ENCODE measurements at places on chromosomes 2 and 18.

- no peak for DNase-seq
Observed at GRCh38 chr2:197423307-197423706, 11.5 kb downstream of the SF3B1 start.

GRCh38 chr2:7325186-7325585 lies 408.0 kb downstream of the RNF144A start:
- no peak for DNase-seq

DNA sequence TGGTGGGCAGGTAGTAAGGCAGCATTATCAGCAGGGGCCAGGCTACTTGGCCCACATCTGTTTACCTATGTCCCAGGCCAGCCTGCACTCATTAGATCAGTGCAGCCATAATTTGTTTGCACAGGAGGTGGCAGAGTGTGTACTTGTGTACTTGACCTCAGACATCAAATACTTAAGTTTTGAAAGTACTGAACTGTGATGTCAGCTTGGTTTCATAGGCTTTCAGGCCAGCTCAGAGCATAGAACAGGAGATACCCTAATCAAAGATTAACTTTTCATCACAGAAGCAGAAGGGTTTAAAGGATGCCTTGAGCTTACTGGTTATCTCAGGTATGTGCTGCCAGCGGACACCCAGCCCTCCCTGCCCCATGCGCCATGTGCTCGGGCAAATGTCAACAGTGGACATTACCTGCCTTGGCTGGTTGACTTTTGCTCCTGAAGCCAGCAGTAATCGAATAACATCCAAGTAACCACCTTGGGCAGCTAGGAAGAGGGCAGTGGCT lies 33.2 kb downstream of the ANKRD29 start:
- no peak for DNase-seq

GRCh38 chr18:839224-840022 lies 27.4 kb upstream of the YES1 start:
- DNase-seq, result peak; percentile 79

DNA sequence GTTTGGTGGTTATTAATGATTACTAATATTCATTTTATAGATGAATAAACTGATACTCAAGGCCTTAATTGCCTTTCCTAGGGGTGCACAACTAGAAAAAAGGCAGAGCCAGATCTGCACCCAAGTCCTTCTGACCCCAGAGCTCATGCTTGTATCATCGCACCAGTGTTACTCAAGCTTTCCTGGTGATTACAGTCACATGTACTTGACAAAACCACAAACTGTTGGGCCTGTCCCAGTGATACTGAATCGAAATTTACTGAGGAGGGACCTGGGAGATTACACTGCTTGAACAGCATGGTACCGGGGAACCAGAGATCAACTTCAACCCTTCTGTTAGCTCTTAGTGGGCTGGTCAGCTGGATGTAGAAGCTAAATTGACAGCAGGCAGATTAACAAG lies 33.7 kb downstream of the FASTKD2 start:
- DNase-seq, result no peak

DNA sequence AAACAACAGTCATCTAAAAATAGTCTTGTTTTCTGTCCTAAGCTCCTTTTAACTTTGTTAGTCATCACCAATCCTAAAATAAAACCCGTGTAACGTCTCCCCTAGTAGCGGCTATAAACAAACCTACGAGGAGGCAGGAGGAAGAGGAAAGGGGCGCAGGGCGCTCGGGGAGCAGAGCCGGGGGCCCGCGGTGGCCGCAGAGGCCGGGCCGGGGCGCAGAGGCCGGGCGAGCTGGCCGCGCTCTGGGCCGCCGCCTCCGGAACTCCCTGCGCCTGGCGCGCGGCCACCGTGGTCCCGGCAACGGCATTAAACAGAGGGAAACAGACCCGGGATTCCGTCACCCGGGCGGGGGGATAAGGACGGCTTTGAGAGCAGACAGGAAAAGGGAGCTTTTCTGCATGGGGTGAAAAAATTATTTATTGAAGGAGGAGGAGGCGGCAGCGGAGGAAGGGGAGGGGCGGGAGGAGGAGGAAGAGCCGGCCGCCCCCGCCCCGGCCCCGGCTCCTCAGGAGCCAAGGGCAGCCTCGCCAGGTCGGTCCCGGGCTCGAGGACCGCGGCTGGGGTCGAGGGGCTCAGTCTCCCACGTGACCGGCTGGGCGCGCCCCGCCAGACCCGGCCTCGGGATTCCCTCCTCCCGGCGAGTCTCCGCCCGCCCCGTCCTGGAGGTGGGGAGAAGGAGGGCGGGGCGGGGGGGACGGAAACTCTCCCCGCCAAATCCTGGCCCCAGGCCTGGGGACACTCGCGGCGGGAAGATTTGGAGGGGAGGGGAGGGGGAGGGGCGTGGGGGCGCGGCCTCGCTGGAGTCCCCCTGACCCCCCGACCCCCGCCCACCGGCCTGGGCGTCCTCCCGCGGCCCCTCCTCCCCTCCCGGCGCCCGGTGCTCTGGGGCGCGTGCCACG lies 1.8 kb upstream of the NFATC1 start:
- peak; percentile 78 for DNase-seq

- DNase-seq, result no peak
Observed at GRCh38 chr2:178345951-178346350, 105.0 kb downstream of the PRKRA start.

DNA sequence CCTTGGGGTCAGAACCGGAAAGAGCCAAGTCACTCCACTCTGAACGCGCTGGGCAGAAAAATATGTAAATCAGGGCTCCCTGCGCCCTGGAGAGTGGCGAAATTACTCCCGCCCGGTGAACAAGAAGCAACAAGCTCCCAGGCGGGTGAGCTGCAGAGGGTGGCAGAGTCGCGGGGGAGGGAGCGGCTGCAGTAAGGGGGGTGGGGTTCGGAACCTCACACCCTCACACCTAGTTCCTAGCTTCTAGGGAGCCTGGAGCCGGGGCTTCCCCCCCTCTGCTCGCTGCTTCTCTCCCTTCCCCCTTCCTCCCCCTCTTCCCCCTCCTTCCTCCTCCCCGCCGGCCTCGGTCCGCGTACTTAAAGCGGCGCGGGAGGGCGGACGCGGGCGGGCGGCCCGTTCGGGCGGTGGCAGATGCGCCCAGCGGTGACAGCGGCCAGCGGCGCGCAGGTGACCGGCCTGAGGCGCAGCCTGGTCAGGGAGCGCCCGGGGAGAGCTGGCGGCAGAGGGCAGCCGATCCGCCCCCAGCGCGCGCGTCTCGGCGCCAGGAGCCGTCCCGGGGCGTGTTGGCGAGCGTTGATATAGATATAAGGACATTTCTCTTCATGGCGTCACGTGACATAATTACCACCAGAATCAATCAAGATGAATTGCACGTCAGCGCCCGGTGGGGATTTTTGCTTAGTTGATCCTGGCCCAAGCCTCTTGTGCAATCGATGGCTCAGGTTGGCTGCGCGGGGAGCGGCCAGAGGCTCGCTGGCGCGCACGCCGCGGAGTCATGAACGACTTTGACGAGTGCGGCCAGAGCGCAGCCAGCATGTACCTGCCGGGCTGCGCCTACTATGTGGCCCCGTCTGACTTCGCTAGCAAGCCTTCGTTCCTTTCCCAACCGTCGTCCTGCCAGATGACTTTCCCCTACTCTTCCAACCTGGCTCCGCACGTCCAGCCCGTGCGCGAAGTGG lies at the start of gene HOXD11:
HOXD11 (plus strand) TSS at position 700 of the 959 bp plus-strand sequence; CDS start at position 776, 76 bp downstream.
- peak; percentile 53 for DNase-seq

- DNase-seq, result peak; percentile 34
Observed at GRCh38 chr18:51082571-51083267, 52.7 kb downstream of the SMAD4 start.

- DNase-seq, result peak; percentile 6
Observed at GRCh38 chr2:28193630-28194403, 198.8 kb upstream of the FOSL2 start.

GRCh38 chr2:241771286-241772062 lies 5.1 kb upstream of the GAL3ST2 start:
- no peak for DNase-seq

- DNase-seq, result no peak
Observed at GRCh38 chr2:141271346-141271745, 859.5 kb downstream of the LRP1B start.

DNA sequence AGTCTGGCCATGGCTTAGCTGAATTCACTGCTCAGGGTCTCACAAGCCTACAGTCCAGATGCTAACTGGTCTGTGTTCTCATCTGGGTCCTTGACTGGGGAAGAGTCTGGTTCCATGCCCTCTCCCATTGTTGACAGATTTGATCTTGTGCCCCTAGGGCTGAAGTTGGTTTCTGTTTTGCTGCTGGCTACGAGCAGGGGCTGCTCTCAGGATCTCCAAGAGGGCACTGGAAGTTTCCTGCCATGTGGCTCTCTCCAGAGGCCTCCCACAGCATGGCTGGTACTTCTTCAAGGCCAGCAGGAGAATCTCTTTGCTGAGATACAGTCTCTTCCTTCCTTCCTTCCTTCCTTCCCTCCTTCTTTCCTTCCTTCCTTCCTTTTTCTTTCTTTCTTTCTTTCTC lies 78.1 kb downstream of the SPP2 start:
- DNase-seq, result no peak

- no peak for DNase-seq
Observed at GRCh38 chr2:240765007-240765406, 55.0 kb downstream of the KIF1A start.

GRCh38 chr18:48948112-48949049 lies 2.4 kb downstream of the SMAD7 start:
- DNase-seq, result peak; percentile 80

DNA sequence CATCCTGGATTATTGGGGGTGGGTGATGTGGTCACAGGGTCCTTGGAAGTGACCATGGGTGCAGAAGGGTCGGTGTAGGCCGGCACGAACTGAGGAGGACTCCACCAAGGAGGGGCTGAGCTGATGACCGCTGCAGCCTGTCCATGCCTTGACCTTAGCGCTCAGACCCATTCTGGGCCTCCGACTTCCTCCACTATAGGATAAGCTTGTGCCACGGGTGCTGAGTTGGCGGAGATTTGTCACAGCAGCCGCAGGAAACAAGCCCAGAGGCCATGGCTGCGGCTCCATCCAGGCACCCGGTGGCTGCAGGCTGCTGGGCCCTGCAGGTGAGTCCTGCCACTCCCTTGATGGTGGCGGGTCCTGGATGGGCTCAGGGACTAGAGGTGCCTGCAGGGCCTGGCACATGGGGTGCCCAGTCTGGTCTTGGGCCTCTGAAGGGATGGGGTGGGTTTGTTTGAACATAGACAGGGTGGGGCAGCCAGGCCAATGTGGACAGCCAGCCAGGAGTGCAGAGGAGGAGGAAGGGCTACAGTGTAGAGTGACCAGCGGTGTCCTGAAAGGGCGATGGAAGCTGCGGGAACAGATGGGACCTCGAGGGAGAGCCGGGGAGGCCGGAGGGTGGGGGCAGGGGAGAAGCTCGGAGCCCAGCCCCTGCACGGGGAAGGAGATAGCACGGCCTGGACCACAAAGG lies 84.8 kb downstream of the SEPTIN10 start:
- no peak for DNase-seq

- DNase-seq, result no peak
Observed at GRCh38 chr2:182867426-182868053, 1.1 kb upstream of the FRZB start.

DNA sequence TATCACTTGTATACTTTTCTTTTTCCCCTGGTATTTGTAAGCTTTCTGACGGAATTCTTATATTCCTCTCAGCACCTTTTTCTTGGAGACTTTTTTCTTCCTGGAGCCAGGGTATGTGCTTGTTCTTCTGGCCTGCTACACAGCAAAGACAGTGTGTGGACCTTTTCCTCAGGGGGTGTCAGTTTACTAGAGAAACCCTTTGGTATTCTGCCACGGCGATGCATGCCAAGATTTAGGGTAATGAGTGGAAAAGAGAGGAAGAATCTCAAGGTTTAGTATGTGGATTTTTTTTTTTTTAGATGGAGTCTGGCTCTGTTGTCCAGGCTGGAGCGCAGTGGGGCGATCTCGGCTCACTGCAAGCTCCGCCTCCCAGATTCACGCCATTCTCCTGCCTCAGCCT lies 152.2 kb downstream of the PHLPP1 start:
- DNase-seq, result no peak

DNA sequence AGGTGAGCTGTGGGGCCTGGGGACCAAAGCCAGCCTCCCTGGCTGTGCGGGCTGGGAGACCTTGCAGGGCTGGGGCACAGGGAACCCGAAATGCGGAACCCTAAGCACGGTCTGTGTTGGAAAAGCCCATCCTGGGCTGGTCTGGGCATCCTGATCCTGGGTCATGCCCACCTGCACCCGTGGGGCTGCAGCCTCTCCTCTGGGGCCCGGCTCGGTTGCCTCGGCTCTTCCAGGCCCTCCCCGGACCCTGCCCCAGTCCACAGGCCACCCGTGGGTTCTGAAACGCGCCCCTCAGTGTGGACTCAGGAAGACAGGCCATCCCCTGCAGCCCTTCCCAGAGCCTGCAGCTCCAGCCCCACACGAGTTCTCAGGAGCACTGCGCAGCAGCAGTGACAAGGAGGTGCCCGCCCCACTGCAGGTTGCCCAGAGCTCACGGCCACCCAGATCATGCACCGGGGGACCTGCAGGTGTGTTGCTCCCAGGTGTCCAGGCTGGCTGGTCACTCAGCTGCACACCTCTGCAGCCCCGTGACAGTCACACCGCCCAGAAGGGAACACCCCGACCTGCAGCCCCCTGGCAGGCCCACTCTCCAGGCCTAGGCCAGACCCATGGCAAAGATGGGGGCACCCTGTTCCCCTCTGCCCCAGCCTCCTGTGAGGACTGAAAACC lies 12.2 kb upstream of the NFATC1 start:
- DNase-seq, result no peak

DNA sequence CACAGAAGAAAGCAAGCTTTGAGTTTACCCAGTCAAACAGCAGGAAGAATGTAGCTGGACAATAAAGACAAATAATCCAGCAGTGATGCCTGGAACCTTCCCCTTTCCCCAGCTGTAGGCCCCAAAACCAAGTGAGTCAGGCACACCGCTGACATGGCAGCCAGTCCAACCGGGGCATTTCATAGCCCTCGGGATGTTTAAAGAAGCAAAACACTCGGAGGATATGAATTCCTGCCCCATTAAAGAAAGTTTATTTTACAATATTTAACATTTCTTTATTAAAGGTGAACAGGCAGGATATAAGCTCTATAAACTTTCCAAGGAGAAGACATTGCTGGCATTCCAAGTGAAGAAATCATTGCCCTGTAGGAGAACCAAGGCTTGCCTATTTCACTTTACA lies 507.6 kb upstream of the TNP1 start:
- peak; percentile 82 for DNase-seq

DNA sequence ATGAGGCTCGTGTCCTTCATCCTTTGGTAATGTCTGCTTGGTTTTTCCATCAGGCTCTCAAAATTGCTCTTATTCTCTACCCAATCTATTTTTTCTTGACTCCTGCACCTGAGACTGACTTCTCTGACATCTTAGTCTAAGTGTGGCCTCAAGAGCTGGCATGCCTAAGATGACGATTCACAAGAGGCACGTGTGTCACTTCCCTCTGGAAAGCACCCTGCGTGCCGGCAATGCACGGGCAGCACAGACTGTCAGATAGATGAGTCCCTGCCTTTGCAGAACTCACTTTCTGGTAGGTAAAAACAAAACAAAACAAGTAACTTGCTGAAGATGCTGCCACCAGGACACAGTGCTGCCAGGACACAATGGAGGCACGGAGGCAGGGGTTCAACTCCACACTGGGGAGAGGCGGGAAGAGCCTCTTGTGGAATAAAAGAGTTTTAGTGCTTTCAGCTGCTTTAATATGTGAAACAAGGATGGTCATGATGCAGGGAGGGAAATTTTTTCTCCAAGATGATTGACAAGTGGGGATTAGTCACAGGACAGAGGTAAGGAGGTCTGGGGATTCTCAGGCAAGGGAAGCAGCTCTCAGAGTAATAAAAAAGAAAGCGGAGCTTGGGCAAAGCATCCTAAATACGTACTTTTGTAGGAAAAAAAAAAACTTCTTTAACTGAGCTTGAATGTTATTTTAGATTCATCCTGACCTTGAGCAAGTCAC lies 27.3 kb downstream of the CYB5A start:
- DNase-seq, result no peak

- peak; percentile 61 for DNase-seq
Observed at GRCh38 chr18:23237524-23238151, 102.4 kb downstream of the CABLES1 start.

GRCh38 chr2:188416367-188416766 lies 124.7 kb downstream of the GULP1 start:
- DNase-seq, result no peak
